Esophagus squamous epithelium (tissue), 5 donors: ENCODE measurements at places on chromosomes 4 and X. TPM values are rescaled to one million over a fixed set of nuclear protein-coding genes. Genes with fewer than 3 reads are reported as not detected.

GRCh38 chr4:38084877-38085711 lies 124.9 kb downstream of the PTTG2 start:
- no peak overlapping the region for H3K27ac ChIP-seq
- H3K27me3 ChIP-seq = no peaks in the 10 kb centered on the region
- no peak overlapping the region for H3K4me3 ChIP-seq
- no peaks in the 10 kb centered on the region for H3K4me1 ChIP-seq
- no peaks in the 10 kb centered on the region for H3K36me3 ChIP-seq

The APLN gene
- 0.38 TPM for total RNA-seq

The STOX2 gene
- total RNA-seq = 23.0 TPM

DNA sequence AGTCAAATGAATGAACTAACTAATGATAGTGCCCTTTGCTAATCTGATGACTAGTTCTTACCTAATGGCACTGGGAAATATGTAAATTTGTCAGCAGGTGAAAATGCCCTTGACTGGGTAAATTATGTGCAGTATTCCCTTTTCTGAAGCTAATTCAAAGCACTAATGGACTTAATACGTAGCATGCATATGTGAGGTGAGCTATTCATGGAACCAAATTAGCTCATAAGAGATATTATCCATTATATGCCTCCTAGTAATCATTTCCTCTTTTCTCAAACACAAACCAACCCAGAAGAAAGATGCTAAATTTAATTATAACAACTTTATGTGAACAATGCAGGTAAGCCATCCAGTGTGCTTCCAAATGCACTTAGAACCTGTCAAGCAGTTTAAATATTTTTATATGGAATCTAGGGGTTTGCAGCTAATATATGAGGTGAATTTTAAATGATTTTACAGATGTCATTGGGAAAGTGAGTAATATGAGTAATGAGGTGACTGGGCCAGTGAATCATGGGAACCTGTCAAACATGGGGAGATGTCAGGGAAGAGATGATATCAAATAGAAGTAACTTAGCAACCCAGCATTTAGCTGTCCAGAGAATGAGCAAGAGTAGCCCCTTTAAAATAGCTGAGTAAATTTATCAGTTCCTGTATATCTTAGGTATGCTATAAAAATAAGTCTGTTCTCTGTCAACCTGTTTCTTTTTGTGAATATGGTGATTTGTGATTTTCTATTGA lies 315.0 kb downstream of the AFF2 start:
- no peaks in the 10 kb centered on the region for H3K4me1 ChIP-seq
- no peak overlapping the region for H3K27ac ChIP-seq
- H3K4me3 ChIP-seq = no peak overlapping the region
- DNase-seq = no peak

The CLDN34 gene
- total RNA-seq = 0.26 TPM

GRCh38 chr4:156956359-156956758 lies 15.2 kb downstream of the PDGFC start:
- no peaks in the 10 kb centered on the region for H3K36me3 ChIP-seq
- H3K4me1 ChIP-seq = peaks cover 5% of the 10 kb centered on the region
- H3K4me3 ChIP-seq = no peak overlapping the region
- DNase-seq = no peak

The IRS4 gene
- total RNA-seq = not detected

The MXRA5 gene
- 9.9 TPM for total RNA-seq

DNA sequence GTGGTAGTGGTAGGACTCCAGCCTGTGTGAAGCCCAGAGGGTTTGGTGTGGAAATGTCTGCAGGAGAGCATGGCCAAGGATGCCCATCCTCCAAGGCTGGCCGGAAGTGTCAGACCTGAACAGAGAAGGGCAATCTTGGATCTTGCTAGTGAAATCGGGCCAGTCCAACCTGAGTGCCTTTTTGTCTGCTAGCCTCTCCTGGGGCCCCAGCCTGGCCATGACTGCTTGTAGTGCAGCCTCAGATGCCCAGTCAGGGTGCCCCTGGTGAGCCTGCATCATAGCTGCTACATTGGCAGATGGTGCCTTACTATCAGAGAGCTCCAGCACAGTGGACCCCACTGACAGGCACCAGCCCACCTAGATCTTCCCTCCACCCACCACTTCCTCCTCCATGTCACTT lies 99.3 kb upstream of the PCDH18 start:
- H3K4me1 ChIP-seq = peaks cover 3% of the 10 kb centered on the region
- no peaks in the 10 kb centered on the region for H3K36me3 ChIP-seq
- no peak for DNase-seq
- H3K27ac ChIP-seq = no peak overlapping the region
- no peaks in the 10 kb centered on the region for H3K27me3 ChIP-seq

- H3K36me3 ChIP-seq = no peaks in the 10 kb centered on the region
- no peak overlapping the region for H3K4me3 ChIP-seq
- H3K27me3 ChIP-seq = no peaks in the 10 kb centered on the region
- H3K4me1 ChIP-seq = peaks cover 6% of the 10 kb centered on the region
Measured at GRCh38 chr4:48692897-48693296, 87.2 kb downstream of the FRYL start.
